WERI-Rb-1 (cell line): ENCODE measurements at places on chromosomes 5 and 9.

- DNase-seq = no peak
Observed at GRCh38 chr5:115683081-115683480, 57.2 kb upstream of the TMED7 start.

GRCh38 chr5:64206653-64207052, 41.0 kb downstream of the RNF180 start:
- DNase-seq = no peak

DNA sequence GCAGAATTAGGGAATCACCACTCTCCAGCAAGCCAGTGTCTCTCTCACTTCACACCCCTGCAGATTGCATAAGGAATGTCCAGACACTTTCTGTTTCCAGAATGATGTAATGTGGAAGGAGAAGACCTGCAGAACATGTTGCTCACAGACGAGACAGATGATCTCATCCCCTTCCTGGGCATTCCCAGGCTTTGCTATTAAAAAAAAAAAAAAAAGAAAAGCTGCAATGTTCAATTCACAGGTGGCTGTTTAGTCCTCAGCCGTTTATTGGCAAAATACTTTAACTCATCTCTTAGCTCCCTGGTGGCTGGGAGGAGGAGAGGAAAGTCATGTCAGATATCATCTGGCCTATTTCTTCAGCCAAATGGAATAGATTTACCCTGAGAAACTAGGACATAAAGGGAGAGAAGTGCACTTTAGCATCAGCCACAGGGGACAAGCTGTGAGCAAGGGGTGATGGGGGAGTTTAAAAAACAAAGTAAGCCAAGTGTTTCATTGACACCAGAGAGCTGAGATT, 95.9 kb upstream of the TNC start:
- DNase-seq = no peak

- DNase-seq = no peak
Observed at GRCh38 chr5:78300464-78301045, 6.1 kb upstream of the AP3B1 start.
